ENCODE measurements at places on chromosomes 4 and X.

DNA sequence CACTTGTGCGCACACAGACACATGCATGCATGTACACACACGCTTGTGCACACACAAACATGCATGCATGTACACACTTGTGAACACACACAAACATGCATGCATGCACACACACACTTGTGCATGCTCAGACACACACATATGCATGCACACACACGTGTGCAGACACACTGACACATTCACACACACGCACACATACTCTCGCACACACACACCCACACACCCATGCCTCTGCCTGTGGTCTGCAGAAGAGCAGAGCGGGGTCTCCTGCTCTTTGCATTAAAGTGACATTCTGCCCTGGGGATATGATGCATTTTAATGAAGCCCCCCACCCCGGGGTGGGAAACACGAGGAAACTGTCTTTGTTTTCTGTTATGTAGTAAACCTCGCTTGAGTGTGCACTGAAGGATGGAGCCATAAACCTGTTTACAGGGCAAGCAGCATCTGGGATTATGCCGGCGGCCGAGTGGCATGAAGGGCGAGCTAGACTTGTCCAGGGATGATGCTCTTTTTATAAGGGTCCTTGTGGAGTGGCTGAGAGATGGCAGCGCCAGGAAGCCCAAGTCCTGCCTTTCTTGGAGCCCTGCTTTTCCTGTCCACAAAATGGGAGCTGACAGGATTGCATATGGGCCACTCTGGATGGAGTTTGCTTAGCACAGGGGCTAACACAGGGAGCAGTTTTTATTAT is 17.8 kb downstream of the PSAPL1 start:
- DNase-seq, result no peak

DNA sequence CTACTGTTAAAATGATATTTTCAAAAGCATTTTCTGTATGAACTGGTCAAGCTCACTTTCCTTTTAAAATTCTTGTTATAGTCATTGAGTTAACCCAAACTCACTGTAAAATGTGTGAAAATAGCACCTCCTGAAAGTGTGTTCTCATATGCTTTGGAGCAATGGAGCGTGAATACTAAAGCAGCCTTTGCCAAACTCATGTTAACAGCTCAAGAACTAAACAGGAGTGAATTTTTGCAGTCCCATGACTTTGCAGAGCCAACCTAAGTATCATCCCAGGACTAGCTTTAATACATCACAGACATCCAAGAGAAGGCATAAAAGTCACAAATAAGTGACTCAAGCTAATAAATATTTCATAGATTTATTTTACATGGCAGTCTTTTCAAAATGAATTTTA is 2.3 kb downstream of the AMMECR1 start:
- no peak for DNase-seq

DNA sequence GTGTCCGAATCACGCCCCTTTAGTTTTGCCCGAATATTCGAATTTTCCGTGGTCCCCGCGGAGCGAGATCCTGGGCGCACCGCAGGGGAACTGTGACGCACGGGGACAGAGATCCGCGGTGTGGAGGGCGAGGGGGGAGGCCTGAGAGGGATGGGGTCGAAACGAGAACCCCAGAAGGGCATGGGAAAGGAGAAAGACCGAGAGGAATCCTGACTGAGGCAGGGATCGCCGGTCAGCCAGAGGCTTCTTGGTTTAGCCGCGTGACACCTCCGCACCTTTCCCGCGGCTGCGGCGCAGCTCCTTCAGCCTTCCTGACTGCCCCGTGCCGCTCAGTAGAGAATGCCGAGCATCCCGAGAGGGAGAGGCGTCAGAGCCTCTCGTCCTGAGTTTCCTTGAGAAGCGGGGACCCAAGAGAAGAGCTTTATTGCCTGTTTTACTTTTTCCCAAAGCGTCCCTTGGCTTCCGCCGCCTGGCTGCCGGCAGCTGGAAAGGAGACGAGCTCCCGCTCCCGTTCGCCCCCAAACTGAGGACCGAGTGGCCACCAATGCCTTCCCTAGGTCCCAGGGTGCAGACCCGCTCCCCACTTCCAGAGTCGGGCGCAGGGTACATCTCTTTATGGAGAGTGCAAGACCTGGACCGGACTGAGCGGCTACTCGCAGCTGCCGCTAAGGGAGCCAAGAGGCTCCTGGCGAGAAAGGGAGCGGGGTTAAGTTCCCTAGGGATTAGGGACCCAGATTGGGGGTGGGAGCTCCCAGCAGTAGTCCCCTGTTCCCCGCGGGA is 911 bp upstream of the GPR50 start:
- DNase-seq, result no peak

GRCh38 chrX:110403441-110404238 is 45.0 kb downstream of the RTL9 start:
- DNase-seq, result no peak
